ENCODE measurements at places on chromosomes 12 and 14.

DNA sequence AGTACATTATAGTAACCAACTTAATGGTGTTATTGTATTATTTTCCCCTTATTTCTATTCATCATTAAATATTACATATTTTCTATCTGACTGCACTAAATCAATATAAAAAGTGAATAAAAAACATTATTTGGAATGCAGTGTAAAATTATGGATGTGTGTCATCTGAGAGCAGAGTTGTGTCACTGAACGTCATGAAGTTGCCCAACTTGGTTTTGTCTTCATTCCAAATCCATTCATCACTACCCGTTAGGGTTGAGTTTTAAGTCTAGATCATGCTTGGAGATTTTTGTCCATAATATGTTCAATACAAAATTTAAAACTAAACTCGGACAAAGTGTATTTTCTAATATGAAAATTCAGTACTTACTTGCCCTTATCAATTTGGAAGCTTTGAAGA is 16.1 kb downstream of the KLRF1 start:
- DNase-seq, result no peak

DNA sequence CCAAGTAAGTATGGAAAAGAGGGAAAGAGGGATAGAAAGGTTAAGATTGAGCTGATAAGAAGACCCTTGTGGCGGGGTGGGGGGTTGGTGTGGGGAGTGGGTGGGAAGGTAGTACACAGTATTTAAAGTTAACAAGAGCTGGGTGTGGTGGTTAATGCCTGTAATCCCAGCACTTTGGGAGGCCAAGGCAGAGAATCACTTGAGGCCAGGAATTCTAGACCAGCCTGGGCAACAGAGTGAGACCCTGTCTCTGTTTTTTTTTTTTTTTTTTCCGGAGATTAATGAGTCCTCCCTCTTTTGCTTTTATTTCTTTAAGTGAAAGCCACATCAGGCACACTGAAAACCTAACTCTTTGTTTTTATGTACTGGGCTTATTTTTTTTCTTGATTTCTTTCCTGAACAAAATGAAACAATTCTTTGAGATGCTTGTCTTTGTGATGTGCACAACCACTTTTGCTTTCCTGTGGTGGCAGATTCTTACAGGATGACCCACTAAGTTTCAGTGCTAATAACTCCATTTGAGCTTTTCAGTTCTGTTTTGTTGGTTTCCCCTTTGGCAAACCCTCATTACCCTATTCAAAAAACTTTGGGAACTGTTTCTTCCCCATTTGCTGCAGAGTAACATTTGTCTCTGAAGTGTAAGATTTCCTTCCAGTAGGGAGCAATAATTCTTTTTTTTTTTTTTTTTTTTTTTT is 54.8 kb downstream of the WNK1 start:
- no peak for DNase-seq

DNA sequence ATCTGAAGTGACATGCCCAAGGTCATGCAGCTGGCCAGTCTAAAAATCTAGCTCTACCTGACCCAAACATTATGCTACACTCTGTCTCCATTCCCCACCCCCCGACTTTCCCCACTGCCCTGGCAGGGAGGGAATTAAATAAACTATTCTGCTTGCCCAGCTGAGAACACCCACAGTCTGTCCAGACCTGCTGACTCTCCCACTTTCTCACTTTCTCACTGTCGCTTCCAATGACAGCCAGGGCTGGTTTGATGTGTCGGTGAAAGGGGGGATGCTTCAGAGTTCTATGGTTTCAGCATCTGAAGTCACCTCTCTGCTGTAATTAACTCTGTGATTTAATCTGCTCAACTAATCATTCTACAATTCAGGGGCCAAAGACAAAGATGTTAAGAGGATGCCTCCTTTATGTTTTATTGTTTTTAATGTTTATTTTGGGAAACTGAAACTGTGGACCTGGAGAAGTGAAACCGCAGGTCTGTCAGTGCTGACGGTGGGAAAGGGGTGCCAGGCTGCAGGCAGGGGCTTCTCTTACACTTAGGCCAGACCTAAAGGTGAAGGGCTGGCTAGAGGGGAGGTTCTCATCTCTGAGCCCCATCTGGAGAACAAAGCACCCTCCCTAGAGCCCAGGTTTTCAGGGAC is 8.1 kb upstream of the MSI1 start:
- no peak for DNase-seq

- no peak for DNase-seq
These were observed 120.3 kb upstream of the SLC38A4 start for GRCh38 chr12:46946137-46946536.

DNA sequence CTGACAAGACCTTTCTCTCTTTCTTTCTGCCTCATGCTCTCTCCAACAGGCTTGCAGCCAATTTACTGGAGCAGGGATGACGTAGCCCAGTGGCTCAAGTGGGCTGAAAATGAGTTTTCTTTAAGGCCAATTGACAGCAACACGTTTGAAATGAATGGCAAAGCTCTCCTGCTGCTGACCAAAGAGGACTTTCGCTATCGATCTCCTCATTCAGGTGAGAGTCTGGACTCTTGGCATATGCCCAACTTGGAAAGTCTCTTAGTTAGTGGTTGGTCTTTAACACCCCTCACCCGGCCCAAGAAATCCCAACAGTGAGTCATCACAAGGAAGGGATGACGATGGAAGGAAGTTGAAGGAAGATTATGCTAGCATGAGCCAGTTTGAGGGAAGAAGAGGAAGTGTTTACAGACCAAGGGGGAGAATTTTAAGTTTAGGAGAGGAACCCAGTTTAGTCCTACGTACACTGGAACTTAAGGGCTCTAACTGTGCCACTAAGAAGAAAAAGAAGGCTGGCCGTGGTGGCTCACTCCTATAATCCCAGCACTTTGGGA is 189.7 kb downstream of the ETV6 start:
- DNase-seq, result no peak

DNA sequence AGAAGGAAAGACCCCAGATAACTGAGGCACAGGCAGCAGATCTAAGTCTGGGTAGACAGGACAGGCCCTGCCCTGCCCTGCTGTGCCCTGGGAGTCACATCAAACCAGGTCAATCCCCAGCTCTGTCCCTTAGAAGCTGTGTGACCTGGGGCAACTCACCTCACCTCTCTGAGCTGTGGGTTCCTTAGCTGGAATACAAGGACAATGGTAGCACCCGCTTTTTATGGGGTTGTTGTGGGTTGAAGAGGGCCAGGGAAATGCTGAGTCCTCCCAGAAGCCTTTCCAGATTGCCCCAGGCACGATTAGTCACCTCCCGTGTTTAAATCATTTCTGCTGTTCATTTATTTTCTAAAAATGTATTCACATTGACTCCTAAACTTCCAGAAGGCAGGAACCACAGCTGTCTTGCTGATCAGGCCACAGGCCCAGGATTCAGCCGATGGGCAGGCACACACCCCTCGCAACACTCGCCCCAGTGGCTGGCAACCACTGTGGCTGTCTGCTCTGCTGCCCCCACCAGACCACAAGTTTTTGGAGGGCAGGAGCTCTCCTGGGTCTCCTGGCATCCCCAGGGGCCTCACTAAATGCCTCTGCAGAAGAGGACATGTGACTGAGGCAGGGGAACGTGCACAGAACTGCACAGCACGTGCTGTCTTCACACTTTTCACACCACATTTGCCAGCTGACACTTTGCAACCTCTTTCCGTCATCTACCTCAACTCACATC is 3.0 kb downstream of the SELPLG start:
- DNase-seq, result no peak

- DNase-seq, result no peak
These were observed 22.0 kb downstream of the AP5M1 start for GRCh38 chr14:57290751-57291150.

DNA sequence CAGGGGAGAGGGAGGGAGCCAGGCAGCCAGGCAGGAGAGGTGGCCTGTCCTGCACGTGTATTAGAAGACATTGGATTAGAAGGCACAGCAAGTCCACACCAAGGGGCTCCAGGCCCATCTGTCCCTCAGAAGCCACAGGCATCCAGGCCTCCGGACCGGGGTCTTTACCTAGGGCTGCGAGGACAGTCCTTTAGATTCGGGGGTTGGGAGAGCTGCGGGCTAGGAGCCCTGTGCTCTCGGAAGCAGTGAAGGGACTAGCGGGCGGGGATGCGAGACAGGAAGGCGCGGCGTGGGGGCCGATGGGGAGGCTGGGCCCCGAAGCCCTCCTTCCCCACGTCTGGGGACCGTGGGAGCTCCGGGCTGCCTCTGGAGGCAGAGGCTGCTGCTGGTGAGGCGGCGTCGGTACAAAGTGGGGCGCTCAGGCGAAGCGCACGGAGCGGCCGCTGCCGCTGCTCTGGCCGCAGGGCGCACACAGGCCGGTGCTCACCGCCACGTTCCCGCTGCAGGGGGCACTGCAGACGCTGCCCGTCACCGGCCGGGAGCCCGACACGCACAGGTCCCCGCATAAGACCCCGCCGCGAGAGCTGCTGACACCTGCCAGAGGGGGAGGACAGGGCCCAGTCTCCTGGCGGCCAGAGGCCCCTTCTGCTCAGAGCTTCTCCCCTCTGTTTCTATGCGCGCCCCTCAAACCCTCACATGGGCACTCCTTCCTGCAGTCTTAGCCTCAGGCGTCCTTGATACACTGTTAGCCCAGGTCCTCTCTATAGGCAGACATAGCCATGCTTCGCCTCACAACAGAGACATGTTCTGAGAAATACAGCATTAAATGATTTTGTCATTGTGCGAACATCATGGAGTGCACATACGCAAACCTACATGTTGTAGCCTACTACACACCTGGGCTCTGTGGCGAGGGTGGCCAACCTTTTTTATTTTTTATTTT is 17.3 kb downstream of the KRT7 start:
- DNase-seq, result no peak

DNA sequence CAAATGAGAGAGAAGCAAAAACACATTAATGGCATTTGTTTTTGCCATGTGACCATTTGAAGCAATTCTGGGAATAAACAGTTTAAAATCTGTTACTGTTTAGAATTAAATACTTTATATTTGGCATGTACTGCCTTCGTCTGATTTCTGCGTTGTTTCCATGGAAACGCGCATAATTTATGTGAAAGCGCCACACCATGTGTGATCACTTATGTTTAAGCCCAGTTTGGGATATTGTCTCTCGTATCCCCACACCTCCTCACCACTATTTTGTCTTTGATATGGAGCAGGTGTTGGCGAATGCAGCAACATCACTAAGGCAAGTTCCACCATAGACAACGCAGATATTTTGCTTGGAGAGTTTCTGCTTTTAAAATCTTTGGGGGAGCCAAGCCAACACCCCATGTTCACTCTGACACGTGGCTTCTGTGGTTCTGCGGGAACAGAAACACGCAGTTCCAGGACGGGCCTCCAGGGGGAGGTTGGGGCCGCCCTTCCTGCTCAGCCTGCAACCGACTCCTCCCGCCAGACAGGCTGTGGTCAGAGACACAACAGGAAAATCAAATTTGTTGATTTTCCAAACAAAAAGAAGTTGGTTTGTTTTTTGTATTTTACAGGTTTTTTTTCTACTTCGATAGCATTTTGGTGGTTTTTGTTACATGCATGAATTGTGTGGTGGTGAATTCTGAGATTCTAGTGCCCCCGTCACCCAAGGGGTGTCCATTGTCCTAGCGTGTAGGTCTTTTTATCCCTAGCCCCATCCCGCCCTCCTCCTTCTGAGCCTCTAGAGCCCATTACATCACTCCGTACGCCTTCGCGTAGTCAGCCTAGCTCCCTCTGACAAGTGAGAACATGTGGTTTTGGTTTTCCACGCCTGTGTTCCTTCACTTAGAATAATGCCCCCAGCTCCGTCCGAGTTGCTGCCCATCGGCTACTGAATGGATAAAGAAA is 101.9 kb upstream of the SFSWAP start:
- peak; percentile 21 for DNase-seq

- DNase-seq, result peak; percentile 76
These were observed at the start of gene GLS2 for GRCh38 chr12:56488041-56488955. GLS2 (minus strand) TSS chr12:56488161; CDS start chr12:56488118, 43 bp downstream.

DNA sequence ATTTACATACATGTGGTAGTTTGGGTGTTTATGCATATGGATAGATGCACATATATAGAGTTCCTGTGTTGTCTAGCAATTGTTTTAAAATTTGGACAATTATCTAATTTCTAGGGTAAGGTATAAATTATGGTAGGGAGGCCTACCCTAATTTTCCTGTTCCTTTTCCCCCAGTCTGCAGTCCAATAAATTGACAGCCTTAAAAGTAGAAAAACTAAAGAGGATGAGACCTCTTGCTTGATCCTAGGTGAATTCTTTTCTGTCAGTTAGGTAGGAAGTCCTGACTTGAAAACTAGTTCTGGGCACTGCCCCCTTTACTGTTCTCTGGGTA is 2.1 kb upstream of the CDKN1B start:
- no peak for DNase-seq

DNA sequence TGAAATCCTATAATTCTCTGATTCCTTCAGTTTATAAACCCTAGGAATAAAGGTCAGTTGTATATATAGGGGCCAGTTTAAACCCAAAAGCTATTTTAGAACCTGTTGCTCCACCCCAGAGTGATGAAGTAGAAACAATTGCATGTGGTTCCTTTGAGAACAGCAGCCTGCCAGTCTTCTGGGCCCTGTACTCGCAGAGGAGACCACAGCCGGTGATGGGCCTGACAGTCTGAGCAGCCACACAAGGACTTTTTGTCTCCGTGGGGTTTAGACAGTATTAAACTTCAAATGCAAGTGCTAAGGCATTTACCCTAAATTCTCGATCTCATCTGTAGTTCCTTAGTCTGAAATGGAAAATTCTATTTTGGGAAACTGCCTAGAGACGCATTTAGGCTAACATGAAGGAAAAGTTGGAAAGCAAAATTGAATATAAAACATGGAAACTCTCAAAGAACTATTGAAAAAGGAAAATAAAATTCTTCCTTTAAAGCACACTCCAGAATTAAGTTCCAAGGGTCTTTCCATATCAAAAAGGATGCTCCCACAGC is 80.6 kb downstream of the PRICKLE1 start:
- no peak for DNase-seq

DNA sequence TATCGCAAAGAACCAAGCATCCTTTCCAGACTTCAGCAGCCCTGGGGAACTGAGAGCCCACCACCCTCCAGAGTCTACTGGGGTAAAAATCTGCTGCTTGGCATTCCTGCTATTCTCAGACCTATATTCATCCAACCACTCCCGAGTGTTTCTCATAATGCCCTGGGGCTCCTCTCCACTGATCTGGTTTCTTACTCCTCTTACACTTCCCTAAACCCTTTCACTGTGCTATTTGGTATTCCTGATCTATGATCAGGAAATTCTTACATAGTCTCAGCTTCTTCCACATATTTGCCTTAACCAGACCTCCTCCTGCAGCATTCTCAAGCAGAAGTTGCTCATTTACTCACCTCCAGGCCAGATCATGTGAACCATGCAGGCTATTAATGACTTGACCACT is 82.4 kb downstream of the SYT10 start:
- DNase-seq, result no peak

DNA sequence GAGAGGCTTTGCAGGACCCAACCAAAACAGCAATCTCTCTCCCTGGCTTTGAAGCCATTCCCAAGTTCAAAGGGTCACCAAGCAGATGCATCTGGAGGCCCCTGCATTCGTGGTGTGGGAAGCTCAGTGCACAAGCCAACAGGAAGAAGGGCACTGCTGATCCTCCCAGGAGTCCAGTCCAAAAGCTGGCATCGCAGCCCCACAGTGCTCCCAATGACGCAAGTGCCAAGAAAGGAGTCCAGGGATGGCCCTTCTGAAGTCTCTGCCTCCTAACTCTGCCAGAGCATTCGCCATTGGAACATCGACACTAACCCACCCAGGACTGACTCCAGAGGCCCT is 25.1 kb downstream of the PXN start:
- DNase-seq, result no peak
